A172 (cell line): ENCODE measurements at places on chromosomes 7 and 10.

- DNase-seq: peak; percentile 69
These were observed 209.7 kb upstream of the TMEM196 start for GRCh38 chr7:19982841-19983835.

DNA sequence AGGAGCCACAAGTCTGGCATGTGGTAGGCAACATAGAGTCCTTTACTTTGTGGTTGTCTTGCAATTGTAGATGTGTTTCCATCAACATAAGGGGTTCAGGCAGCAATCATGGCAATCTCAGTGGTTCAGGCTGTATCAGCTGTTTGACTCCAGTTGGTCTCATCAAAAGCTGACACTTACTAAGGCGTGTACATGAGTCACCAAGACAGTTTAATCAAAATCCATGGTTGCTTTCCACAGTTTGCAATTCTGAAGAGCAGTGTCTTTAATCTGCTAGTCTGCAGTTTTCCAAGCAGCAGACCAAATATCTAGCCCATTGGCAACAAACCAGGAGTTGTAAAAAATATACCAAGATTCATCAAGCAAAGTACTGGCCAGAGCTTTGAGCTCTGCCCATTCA lies 210.2 kb downstream of the MDFIC start:
- no peak for DNase-seq

GRCh38 chr10:9043466-9043865 lies 989.0 kb downstream of the GATA3 start:
- DNase-seq: no peak

- DNase-seq: no peak
These were observed 229.0 kb downstream of the GRID1 start for GRCh38 chr10:86137561-86137960.

DNA sequence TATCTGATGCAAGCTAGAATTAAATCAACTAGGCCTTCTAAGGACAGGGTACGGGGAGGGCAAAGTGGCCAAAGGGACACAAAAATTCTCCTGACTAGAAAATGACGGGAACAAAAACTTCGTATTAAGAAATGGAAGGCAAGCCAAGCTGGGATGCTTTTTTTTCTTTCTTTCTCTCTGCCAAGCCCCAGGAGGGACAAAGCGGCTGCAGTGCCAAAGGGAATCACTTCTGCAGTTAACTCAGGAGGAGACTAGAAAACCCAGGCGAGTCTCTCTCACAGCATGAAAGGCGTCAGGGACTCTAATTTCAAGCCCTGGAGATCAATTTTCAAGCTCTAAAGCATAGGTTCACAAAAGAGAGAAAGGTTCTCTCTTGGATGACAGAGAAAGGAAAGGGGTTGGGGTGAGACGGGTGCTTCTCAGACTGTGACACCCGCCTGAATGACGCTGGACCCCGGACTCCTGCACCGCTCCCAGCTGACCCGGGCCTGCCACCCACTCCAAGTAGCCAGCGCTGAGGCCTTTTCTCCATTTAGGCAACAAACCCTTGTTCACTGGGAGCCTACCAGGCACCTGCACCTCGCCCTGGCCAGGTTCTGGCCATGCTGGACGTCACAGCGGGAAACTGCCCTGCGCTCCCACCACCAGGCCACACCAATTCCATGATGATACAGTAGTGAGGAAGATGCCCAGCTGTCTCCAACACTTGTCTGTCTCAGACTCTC lies 56.5 kb downstream of the KIAA1549 start:
- no peak for DNase-seq

DNA sequence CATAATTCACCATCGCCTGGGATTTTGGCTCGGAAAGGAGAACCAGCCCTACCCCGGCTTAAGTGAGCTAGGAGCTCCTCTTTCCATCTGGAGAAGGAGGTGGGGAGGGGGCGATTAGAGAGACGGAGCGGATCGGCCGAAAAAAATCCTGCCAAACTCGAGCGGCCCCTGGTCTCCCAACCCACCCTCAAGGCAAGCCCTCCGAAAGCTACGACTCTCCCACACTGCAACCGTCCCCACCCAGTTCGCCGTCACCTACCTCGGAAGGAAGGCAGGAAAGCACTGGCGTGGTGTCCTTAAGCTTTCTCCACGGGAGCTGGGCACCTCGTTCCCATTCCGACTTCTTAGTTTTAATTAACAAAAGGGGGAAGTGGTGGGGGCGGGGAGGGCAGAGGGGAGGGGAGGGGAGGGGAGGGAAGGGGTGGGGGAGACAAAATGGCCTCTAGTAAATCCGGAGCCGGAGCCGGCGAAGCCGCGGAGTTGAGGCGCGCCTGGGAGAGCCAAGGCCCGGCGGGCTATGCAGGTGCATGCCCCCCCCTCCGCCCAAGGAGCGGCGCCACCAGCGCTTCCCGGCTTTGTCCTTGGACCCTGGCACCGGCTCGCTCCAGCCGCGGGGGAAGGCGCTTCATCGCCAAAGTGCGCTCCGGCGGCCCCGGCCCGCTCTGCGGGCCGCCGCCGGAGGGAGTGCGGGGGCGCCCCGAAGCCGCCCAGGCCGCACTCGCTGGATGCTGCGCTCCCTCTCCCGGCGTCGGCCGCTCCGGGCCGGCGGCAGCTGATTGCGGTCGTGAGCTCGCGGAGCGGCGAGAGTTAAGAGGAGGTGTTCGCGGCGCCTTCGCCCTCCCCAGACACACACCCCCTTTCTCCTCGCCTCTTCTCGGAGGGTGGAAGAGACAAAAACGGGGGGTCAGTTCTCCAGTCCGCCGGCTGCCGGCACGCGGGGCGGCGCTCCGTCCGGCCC lies at the start of gene LRRC4:
Gene LRRC4, minus strand, starts transcription at position 784 of the 958 bp plus-strand sequence. CDS start 797 bp downstream, outside the sequence.
- no peak for DNase-seq
